CD8-positive, alpha-beta memory T cell (primary cell): ENCODE measurements at places on chromosomes 1 and 21.

- DNase-seq, result no peak
Measured at GRCh38 chr1:150194381-150195031, 41.4 kb downstream of the ANP32E start.

- no peak for DNase-seq
Measured at GRCh38 chr21:41322496-41323382, 6.1 kb downstream of the FAM3B start.

- DNase-seq, result no peak
Measured at GRCh38 chr1:184489908-184490307, 103.1 kb downstream of the C1orf21 start.

DNA sequence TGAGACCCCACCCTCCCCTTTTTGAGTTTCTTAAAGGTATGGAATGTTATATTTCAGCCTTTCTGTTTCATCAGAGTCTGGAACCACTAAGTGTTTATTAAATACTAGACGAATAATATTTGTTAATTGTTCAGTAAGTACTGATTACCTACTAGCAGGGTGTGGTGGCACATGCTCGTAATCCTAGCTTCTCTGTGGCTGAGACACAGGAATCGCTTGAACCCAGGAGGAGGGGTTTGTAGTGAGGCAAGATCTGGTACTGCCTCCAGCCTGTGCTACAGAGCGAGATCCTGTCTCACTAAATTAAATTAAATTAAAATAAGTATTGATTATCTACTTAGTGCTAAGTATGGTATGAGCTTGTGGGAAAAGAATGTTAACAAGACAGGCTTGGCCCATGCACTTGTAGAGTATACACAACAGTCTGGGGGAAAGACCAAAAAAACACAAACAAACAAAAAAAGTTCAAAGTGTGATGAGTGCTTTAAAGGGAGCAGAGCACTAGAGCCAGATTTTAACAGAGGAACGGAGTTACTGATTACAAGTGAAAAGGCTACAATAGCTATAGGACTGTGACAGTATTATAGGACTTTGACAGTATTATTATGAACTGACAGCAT, 2.4 kb downstream of the CEPT1 start:
- DNase-seq, result no peak

GRCh38 chr1:202806845-202807450, 1.3 kb downstream of the KDM5B start:
- DNase-seq, result peak; percentile 1

DNA sequence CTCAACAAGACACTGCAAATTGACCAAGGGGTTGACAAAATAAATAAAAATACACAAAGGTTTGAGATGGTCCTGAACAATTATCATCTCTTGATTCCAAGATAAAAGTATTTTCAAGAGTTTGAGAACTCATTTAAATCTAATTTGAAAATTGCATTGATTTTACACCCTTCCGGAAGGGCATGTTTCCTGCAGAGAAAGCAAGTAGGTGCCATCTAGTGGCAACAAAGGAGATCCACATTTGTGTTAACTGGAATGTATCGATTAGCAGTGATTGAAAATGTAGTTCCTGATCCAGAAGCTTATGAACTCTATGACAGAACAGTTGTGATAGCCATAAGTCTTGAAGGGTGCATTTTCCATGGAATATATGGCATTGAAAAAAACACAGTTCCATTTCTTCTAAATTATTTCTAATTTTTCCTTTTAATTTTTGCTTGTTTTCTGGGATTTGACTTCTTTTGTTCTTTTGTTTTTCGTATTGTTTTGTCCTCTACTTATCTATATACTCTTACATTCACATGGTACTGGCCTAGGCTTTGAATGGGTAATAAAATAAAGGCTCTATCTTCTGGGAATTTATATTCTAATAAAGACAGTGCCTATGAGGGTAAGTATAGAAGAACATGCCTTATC, 143.7 kb downstream of the DNM3 start:
- peak; percentile 33 for DNase-seq

- no peak for DNase-seq
Measured at GRCh38 chr1:20078171-20078651, 8.2 kb downstream of the PLA2G5 start.

DNA sequence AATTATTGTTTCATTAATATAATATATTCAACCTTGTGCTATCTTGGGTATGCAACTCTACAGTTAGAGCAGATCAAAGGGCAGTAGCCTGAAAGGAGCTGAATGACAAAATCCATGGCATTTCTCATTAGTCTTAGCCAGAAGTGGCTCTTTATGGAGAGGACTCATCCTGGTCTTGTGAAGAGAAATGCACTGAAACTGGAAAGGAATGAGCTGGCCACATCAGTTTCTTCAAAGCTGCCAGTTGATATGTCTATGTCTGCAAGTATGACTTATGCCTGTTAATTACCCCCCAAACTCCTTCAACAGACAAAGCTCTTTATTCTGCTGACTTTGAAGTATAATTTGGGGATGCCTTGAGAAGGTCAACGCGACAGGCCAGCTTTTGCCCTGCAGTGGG, 119.0 kb upstream of the UBE2U start:
- no peak for DNase-seq

- DNase-seq, result no peak
Measured at GRCh38 chr1:208431721-208432120, 187.5 kb upstream of the PLXNA2 start.

- no peak for DNase-seq
Measured at GRCh38 chr1:184212649-184213314, 161.3 kb downstream of the TSEN15 start.

GRCh38 chr1:161910604-161911003, 113.1 kb downstream of the OLFML2B start:
- no peak for DNase-seq

DNA sequence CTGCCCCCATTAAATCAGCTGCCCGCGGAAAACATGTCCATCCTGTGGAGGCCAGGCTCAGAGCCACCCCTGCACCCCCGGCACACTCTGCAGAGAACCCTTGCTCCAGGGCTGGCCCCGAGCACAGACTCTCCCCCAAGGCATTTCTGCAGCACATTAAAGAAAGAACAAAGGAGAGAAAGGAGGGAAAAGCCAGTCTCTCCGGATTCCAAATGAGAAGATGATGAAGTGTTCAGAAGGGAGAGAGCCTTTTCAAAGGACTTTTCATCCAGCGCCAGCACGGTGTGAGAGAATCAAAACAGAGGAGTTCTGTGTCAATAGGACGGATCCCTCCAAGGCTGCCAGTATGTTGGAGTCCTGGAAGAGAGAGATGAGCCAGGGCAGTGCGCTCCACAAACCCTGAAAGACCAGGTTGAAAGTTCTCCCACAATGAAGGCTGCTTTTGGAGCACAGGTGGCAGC, 498.3 kb downstream of the NPHP4 start:
- DNase-seq, result no peak

GRCh38 chr1:154429118-154429517, 24.0 kb downstream of the IL6R start:
- no peak for DNase-seq

GRCh38 chr1:21779613-21780521, 3.1 kb downstream of the USP48 start:
- DNase-seq, result no peak

DNA sequence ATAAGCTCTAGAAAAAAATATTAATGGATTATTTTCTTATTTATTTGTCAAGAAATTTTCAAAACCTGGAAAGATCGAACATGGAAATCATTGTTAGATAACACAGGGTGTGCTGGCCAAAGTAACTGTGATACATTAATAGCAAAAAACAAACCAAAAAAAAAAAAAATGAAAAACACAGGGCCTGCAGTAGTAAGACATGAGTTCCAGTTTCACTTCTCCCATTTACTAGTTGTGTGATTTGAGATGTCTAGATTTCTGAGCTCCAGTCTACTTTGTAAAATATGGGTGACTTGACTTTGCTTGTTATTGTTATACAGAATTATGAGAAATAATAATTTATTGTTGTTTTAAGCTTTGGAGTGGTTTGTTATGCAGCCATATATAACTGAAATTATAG, 13.6 kb downstream of the FAM177B start:
- no peak for DNase-seq

DNA sequence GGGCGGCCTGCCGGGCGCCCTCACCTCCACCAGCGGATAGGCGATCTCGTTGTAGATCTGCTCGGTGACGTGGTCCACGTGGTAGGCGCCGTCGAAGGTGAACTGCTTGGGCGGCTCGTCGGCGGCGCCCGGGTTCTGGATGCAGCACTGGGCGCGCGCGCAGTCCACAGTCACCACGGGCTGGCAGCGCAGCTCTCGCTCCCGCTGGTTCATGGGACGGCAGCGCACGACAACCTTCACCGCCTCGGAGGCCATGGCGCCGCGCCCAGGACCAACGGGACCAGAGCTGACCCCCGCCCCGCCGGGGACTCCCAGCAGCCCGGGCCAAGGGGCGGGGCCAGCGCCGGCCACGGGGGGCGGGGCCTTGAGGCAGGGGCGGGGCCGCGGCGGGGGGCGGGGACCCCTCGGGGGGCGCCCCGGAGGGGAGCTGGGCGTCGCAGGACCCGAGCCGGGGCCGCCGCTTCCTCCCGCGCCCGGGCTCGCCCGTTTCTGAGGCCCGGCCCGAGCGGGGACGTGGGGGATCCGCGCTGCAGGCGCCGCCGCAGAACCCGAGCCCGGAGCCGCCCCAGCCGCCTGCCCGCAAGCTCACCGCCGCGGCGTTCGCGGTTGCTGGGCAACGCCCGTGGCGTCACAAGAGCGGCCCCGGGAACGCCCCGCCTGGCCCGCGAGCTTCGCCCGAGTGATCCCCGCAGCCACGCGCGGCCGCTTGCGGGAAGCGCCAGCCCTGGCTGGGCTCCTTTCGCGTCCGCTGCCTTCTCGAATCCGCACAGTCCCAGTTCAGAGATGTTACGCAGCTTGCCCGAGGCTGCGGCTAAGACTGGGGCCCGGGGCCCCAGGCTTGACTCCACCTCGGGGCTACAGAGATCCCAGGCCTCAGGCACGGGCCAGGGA, at the start of gene KIF17:
Gene KIF17 (minus strand): TSS at position 556 of the 891 bp plus-strand sequence. CDS start 301 bp downstream, at position 255.
- peak; percentile 67 for DNase-seq

- no peak for DNase-seq
Measured at GRCh38 chr1:168285521-168285790, 4.8 kb downstream of the TBX19 start.
